ENCODE measurements at places on chromosomes 4 and X.

DNA sequence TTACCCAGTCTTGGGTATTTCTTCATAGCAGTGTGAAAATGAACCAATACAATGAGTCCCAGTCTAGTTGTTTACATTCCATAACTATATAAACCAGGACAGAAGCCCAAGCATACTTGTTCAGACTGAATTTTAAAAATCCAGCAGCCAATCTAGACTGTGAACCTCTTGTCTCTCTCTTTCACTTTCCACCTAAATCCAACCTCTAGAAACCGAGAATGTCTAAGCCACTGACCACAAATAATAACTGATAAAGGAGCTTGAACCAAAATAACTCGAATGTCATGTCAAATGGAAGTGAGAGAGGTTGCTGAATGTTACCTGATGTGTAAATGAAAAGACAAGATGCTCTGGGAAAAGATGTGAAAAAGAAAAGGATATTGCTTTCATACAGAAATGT, 544.7 kb downstream of the NLGN4X start:
- DNase-seq, result no peak

GRCh38 chrX:133699023-133699728, 283.9 kb upstream of the GPC4 start:
- DNase-seq, result no peak

DNA sequence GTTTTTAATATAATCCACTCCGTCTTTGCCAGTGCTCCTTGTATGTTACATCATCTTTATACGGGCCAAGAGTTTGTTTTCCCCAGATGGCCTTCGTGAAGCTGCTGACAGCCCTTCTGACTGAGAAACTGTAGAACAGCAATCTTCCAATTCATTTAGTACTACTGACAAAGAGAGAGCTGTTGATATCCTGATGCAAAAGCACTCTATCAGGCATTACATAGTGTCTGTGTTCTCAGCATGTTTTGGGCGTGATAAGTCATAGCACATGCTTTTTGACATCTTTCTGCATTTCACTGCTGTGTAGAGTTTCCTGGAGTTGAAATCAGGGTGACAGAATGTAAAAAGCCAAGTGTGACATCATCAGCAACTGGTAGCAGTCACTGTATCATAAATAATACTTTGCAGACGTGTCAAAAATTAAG, 746.3 kb upstream of the FAM241A start:
- no peak for DNase-seq

GRCh38 chr4:28421221-28421620, 1560.6 kb downstream of the STIM2 start:
- DNase-seq, result no peak

GRCh38 chrX:65702956-65703355, 35.5 kb downstream of the MSN start:
- DNase-seq, result no peak

DNA sequence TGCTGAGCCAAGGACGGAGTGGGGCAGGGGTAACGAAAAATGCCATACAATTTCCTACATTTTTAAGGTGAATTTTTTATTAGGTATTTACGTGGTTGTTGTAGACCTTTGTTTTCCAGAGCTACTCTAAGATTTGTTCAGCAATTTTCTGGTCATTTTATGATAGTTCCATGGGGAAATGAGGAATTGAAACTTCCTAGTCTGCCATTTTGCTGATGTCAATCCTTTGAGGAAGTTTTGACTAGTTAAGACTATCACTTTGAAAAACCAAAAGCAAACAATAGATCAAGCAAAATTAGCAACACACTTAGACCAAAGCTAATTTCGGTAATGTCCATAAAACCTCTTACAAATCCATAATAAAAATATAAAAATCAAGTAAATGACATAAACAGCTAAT, 7.0 kb upstream of the TLR3 start:
- DNase-seq, result no peak

DNA sequence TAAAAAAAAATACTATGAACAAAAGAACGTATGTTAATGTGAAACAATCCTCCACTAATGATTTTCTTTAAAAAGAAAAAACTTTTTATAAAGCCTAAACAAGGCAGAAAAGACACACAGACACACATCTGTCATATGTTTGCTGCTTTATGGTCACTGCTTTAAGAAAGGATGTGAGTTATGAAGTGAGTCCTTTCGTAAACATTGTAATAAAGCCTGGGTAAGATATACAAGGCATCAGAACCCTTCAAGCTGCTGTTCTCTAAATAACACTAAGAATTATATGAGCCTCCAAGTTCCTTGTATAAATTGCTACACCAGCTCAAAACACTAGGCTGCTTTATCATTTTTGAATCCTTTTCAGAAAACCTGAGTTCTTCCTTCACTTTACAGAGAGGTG, 81.6 kb downstream of the FBXO8 start:
- no peak for DNase-seq

- no peak for DNase-seq
These were observed 12.8 kb upstream of the SLC39A8 start for GRCh38 chr4:102358128-102358527.

Measured in DMS79 (cell line).